Endothelial cell (in vitro differentiated cells): ENCODE measurements at places on chromosomes 5 and 9.

GRCh38 chr5:62374090-62374489 lies 29.6 kb downstream of the DIMT1 start:
- H3K27ac ChIP-seq: no peak overlapping the region
- DNase-seq: no peak
- H3K36me3 ChIP-seq: peaks cover 16% of the 10 kb centered on the region

GRCh38 chr5:142499591-142500226 lies 174.9 kb upstream of the SPRY4 start:
- no peaks in the 10 kb centered on the region for H3K36me3 ChIP-seq
- H3K27ac ChIP-seq: no peak overlapping the region
- H3K4me3 ChIP-seq: no peak overlapping the region
- peaks cover 4% of the 10 kb centered on the region for H3K27me3 ChIP-seq
- H3K4me1 ChIP-seq: no peaks in the 10 kb centered on the region
- DNase-seq: no peak

DNA sequence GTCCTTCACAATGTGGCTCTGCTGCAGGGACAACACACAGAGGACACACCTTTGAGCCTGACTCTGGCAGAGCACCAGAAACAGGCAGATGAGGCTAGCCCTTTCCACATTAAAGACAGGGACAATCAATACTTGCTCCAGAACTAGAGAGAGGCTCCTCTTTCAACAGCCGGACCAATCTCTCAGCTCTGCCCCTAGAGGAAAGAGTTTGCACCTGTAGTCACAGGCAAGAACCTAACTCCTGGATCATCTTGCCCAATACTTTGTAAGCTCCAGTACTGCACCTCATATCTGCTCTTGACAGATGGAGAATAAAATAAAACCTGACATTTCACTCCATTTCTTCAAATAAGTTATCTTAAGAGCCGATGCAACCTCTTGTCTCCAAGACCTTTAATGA lies 52.1 kb downstream of the EPB41L4A start:
- no peaks in the 10 kb centered on the region for H3K36me3 ChIP-seq
- DNase-seq: no peak
- H3K27ac ChIP-seq: no peak overlapping the region
- H3K4me1 ChIP-seq: no peaks in the 10 kb centered on the region

DNA sequence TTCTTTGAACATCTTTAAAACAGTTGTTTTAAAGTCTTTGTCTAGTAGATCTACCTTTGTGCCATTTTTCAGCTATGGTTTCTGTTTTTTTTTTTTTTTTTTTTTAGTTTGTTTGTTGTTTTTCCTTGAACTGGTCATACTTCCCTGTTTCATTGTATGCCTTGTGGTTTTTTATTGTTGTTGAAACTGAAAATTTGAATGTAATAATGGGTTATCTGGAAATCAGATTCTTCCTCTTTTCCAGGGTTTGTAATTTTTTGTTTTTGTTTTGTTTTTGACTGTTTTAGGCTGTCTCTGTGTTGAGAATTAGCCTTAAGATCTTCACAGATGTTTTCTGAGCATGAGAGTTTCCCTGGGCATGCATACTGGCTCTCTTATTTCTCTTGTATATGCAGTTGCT lies 269.6 kb upstream of the DAP start:
- peaks cover 6% of the 10 kb centered on the region for H3K36me3 ChIP-seq
- DNase-seq: no peak
- H3K4me3 ChIP-seq: no peak overlapping the region
- H3K27ac ChIP-seq: no peak overlapping the region
- no peaks in the 10 kb centered on the region for H3K27me3 ChIP-seq
- no peaks in the 10 kb centered on the region for H3K4me1 ChIP-seq

DNA sequence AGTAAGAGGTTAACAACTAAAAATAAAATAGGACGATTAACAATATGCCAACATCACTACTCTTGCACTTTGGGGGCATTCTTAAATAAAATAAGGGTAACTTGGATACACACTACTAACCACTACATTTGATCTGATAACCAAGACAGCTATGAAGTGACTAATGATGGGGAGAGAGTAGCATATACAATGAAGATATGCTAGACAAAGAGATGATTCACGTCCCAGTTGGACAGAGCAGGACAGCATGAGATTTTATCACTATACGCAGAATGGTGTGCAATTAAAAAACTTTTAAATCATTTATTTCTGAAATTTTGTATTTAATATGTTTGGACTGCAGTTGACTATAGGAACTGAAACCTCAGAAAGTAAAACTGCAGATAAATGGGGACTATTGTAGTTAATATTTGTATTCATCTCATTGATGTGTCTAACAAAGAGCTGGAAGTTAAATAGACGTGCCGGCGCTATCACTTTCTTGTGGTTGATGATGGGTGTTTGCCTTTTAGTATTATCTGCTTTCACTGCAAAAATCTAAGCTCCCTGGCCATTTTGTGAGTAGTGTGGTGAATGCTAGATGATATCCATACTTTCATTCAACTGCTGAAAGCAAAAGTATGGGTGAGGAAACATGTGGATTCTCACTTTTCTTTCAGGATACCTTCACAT lies 18.7 kb downstream of the GIN1 start:
- no peak for DNase-seq
- no peaks in the 10 kb centered on the region for H3K27me3 ChIP-seq
- no peak overlapping the region for H3K27ac ChIP-seq
- no peaks in the 10 kb centered on the region for H3K36me3 ChIP-seq
- H3K4me3 ChIP-seq: no peak overlapping the region
- H3K4me1 ChIP-seq: no peaks in the 10 kb centered on the region

DNA sequence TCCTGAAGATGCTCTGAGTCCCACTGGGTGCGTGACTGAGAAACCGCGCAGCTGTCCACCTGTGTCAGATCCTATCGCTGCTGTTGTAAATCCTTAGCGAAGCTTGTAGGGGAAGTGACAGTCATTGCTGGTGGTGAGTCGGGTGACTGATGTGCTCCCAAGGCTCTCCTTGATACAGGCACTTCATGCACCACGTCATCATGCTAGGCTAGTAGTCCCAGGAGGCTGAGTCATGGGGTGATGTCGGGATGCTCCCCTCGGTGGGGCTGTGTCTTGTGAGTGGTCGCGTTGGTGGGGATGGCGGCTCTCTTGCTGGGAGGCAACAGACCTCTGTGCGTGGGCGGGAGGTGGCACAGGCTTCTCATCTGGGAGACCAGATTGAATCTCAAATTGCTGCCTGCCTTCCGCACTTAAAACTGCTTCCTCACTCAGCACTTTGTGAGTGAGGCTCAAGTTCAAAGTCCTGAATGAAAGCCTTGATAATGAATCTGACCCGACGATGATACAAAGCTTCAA lies 84.7 kb downstream of the CSNK1A1 start:
- DNase-seq: no peak
- H3K4me1 ChIP-seq: peaks cover 16% of the 10 kb centered on the region
- no peak overlapping the region for H3K27ac ChIP-seq
- H3K27me3 ChIP-seq: peaks cover 9% of the 10 kb centered on the region

GRCh38 chr5:164742025-164742424 lies 1236.6 kb downstream of the MAT2B start:
- no peak overlapping the region for H3K27ac ChIP-seq
- H3K4me1 ChIP-seq: no peaks in the 10 kb centered on the region
- H3K4me3 ChIP-seq: no peak overlapping the region
- peaks cover 1% of the 10 kb centered on the region for H3K27me3 ChIP-seq
- no peak for DNase-seq
- no peaks in the 10 kb centered on the region for H3K36me3 ChIP-seq

DNA sequence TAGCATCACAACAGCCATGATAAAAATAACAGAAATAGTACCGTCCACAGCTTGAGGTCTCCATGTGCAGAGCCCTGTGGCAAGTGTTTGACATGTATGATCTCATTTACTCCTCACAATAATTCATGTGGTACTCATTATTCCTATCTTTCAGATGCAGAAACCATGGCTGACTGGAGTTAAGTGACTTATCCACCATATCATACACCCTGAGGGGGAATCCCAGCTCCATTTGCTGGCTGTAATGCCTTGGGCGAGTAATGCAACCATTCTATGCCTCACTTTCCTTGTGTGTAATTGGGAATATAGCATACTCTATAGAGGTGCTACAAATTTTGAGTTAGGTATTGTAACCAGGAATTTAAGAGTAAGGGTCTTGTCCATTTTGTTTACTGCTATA lies 347.0 kb upstream of the CLINT1 start:
- no peaks in the 10 kb centered on the region for H3K36me3 ChIP-seq
- H3K27me3 ChIP-seq: no peaks in the 10 kb centered on the region
- H3K27ac ChIP-seq: no peak overlapping the region
- H3K4me1 ChIP-seq: no peaks in the 10 kb centered on the region
- DNase-seq: no peak

GRCh38 chr5:67963789-67964519 lies 251.6 kb upstream of the PIK3R1 start:
- H3K4me3 ChIP-seq: no peak overlapping the region
- H3K27ac ChIP-seq: no peak overlapping the region

DNA sequence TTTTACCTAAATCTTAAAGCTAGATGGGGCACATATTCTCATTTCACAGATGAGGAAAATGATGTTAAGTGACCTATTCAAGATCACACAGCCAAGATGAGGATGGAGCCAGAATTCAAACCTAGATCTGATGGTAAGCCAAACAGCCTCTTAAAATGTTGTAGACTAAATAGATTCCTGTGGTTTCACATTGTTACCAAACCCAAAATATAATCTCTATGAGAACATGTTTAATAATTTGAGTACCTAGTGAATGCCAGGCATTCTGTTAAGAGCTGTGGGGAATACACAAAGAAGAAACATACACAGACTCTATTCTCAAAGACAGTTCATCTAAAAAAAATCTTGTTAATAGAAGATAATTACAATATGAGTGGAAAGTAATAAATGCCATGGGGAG lies 25.2 kb downstream of the HOMER1 start:
- no peaks in the 10 kb centered on the region for H3K36me3 ChIP-seq
- no peak overlapping the region for H3K4me3 ChIP-seq
- peaks cover 2% of the 10 kb centered on the region for H3K4me1 ChIP-seq
- no peak overlapping the region for H3K27ac ChIP-seq
- DNase-seq: no peak
- peaks cover 1% of the 10 kb centered on the region for H3K27me3 ChIP-seq

DNA sequence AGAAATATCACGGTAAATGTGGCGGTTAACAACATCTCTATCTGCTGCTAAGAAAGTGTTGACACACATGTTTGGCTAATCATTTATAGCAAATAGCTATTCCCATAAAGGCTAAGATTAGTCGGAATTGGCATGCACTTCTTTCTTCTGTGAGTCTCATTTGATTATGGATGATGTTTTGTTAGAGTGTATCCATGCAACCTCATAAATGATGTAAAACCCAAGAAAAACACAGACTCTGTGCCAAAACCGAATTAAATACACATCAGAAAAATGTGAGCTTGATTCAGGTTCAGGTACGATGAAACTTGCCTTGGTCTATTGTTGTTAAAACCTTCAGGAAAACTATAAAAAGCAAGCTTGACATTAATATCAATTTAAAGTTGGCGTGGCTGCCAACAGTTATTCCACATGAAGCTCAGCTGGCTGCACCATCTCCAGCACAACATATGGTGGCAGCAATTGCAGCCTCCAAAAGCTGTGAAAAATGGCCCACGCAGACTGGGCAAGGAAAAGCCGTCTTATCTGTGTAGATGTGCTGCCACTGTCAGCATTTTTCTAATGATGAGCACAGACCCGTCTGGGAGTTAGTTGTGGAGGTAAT lies 41.1 kb upstream of the ICE1 start:
- peaks cover 23% of the 10 kb centered on the region for H3K4me1 ChIP-seq
- DNase-seq: no peak
- no peak overlapping the region for H3K4me3 ChIP-seq
- H3K27ac ChIP-seq: no peak overlapping the region
- H3K27me3 ChIP-seq: peaks cover 2% of the 10 kb centered on the region

DNA sequence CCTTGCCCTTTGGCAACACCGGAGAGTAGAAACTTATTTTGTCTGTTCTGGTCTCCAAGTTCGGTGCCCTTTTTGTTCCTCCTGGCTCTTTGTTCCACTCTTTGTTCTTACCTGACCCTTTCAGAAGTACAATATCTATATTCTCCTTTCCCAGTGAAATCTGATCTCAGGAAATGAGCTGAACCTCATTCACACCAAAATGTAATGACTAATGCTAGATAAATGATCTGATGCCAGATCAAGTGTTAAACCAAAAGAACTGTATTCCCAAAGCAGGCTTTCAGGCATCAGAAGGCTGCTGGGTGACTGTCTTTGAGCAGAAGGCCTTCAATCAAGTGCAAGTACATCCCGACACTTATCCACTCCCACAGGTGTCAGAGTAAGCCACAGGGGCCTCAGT lies 156.4 kb downstream of the SPOCK1 start:
- H3K4me1 ChIP-seq: peaks cover 26% of the 10 kb centered on the region
- no peak overlapping the region for H3K27ac ChIP-seq
- peaks cover 4% of the 10 kb centered on the region for H3K27me3 ChIP-seq
- H3K4me3 ChIP-seq: no peak overlapping the region
- H3K36me3 ChIP-seq: no peaks in the 10 kb centered on the region

DNA sequence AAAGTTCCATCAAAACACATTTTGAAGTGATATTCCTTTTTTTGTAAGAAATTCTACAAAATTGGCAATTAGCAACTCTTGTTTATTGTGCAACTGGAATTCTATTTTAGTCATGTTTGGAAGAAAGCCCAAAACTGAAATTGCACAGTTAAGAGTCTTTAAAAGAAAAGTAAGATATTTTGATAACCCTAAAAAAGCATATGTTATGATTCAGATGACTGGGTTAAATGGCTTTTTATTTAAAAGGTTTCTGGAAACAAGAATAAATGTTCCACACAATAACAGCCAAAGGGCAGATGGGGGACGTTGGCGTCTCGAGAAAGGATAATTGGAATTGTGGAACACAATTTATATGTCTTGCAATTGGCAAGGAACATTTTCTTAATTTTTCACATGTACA lies 275.2 kb downstream of the CDH9 start:
- H3K36me3 ChIP-seq: no peaks in the 10 kb centered on the region
- no peak overlapping the region for H3K4me3 ChIP-seq
- no peaks in the 10 kb centered on the region for H3K4me1 ChIP-seq
- no peak for DNase-seq
- no peaks in the 10 kb centered on the region for H3K27me3 ChIP-seq

GRCh38 chr5:163916376-163916775 lies 411.0 kb downstream of the MAT2B start:
- H3K36me3 ChIP-seq: no peaks in the 10 kb centered on the region
- DNase-seq: no peak
- no peaks in the 10 kb centered on the region for H3K27me3 ChIP-seq
